ENCODE measurements at places on chromosomes 12 and 14.

DNA sequence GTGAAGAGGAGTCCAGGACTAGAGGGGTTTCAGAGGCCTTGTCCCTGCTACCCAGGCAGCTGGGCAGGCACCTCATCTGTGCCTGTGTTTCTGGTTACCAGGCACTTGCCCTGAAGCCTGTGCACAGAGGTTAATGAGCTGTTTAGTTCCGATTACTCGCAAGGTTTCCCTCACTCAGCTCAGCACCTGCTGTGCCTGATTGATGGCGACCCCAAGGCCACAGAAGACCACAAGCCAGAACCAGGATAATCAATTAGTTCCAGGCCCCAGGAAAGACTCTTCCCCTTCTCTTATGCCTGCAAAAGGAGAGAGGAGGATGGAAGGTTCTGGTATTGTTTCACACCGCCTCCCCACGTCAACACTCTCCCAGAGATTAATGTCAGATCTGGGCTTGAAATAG is 88.8 kb upstream of the NOS1 start:
- DNase-seq: no peak

DNA sequence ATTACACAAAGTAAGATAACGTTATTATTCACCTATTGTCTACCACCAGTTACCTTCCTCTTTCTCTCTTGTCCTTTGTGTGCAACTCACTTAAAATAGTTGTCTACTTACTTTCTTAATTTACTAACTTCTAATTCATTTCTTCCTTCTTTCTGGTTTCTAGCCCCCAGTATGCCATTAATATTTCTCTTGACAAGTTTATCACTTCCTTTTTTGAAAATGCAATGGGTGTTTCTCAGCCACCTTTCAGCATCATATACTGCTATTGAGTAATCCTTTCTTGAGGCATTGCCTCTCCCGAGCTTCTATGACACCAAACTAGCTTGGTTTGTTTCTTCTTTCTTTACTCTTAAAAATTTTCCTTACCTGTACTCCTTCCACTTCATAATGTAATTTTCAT is 633.6 kb downstream of the TMTC2 start:
- DNase-seq: no peak

- peak; percentile 79 for DNase-seq
Observed at GRCh38 chr12:3119756-3120601, 42.8 kb downstream of the TSPAN9 start.

DNA sequence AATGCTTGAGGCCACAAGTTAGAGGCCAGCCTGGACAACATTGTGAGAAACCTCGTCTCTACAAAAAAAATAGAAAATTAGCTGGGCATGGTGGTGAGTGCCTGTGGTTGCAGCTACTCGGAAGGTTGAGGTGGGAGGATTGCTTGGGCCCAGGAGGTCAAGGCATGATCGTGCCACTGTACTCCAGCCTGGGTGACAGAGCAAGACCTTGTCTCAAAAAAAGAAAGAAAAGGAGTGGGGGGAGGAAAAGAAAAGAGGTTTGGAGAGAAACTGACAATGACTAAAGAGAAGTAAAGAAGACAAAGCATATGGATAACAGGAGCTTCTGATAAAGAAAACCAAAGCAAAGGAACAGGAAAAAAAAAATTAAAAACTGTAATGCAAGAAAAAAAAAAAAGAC is 37.4 kb upstream of the SELPLG start:
- DNase-seq: no peak

GRCh38 chr12:120429368-120429767 is 8.5 kb upstream of the COX6A1 start:
- DNase-seq: no peak

DNA sequence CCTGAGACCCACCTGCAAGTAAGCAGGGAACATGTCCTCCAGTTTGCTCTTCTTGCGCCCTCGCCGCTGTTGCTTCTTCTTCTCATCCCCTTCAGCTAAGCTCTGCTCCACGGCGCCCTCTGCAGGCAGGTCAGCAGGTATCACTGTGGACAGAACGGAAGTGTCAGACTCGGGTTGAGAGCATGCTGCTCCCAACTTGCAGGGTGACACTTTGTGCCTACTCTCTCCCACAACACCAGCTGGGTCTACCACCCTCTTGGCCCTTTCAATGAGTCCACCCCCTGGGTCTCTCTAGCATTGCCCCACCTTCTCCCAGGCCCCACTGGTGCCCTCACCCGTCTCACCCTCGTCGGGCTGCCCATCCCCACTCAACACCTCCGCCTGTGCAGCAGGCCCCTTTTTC is 16.7 kb downstream of the KMT2D start:
- DNase-seq: peak; percentile 64

- DNase-seq: peak; percentile 66
Observed at GRCh38 chr12:25957793-25958427, 572 bp upstream of the RASSF8 start.

DNA sequence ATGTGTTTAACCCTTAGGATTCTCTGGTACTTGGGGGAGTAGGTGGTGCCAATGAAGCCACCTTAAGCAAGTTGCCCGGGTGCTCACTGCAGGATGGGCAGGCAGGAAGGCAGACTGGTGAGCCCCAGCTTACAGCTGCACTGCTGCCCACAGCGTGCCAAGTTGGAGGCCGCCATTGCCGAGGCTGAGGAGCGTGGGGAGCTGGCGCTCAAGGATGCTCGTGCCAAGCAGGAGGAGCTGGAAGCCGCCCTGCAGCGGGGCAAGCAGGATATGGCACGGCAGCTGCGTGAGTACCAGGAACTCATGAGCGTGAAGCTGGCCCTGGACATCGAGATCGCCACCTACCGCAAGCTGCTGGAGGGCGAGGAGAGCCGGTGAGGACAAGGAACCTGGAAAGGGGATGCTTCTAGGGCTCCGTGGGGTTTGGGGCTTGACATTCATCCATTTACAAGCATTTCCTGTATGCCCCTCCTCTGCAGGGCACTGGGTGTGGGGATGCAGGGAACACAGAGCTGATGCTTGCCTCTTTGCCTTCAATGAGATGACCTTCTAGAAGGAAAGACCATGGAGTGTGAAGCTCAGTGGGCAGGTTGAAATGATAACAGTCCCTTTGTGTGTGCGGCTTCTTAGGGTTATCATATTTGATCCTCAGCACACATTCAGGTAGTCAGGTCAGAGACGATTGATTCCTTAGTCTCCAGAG is 12.4 kb downstream of the KRT7 start:
- no peak for DNase-seq

- no peak for DNase-seq
Observed at GRCh38 chr12:50042693-50043092, 14.7 kb upstream of the ASIC1 start.

GRCh38 chr12:103501447-103501846 is 5.7 kb upstream of the C12orf42 start:
- DNase-seq: no peak

DNA sequence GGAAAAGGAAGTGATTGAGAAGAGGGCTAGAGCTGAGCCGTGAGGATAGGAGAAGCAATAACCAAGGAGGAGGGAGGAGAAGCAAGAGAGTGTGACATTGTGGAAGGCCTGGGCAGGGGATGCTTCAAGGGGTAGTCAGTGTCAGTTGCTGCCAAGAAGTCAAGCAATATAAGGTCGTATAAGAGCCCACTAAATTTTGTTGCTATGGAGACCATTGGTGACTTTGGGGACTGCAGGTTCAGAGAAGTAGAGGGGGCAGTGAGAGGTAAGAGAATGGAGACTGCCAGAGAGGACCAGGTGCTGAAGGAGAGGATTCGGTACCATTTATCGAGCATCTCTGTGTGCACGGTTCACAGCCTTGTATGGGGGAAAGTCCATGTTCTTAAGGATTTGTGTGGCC is 3.1 kb upstream of the ATXN3 start:
- DNase-seq: no peak
